Stimulated activated CD8-positive, alpha-beta memory T cell treated with anti-CD3 and anti-CD28 coated beads, Interleukin-4, amount 100 ng/mL, for 1 hour (primary cell): ENCODE measurements at places on chromosomes 1 and 21.

- no peak for DNase-seq
Observed at GRCh38 chr1:77016386-77016985, 149.2 kb downstream of the ST6GALNAC5 start.

DNA sequence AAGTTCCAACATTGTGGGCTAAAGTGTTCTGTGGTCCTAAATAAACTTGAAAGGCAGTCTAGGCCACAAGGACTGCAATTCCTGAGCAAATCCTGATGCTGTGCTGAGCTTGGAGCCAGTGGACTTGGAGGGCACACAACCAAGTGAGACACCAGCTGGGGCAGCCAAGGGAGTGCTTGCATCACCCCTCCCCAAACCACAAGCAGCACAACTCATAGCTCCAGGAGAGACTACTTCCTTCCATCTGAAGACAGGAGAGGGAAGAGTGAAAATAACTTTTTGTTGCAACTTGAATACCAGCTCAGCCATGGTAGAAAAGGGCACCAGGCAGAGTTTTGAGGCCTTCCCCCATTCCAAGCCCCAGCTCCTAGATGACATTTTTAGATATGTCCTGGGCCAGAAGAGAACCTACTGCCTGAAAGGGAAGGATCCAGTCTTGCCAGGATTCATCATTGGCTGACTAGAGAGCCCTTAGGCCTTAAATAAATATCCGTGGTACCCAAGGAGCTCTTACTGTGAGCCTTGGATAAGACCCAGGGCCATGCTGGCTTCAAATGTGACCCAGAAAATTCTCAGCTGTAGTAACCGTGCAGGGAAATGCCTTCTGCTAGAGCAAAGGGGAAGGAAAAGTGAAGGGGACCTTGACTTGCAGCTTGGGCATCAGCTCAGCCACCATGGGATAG lies 35.4 kb upstream of the LRRC8B start:
- DNase-seq, result no peak

DNA sequence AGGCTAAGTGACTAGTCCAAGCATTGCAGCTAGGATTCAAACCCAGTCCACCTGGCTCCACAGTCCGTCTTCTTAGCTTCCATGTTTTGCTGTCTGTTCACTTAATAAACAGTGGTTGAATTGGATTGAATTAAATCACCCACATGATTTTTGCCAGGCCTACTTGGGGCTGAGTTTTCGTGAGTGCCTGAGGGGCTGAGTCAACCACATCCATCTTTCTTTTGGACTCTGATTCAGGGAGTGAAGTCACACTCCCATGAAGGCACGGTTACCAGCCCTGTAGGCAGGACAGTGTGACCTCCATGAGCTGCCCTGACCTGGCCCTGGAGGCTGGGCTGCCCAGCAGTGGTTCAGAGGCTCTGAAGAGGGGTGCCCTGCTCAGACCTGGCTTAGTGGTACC lies 123.7 kb downstream of the ACTL8 start:
- DNase-seq, result no peak

- no peak for DNase-seq
Observed at GRCh38 chr21:31418377-31419001, 74.4 kb upstream of the TIAM1 start.

DNA sequence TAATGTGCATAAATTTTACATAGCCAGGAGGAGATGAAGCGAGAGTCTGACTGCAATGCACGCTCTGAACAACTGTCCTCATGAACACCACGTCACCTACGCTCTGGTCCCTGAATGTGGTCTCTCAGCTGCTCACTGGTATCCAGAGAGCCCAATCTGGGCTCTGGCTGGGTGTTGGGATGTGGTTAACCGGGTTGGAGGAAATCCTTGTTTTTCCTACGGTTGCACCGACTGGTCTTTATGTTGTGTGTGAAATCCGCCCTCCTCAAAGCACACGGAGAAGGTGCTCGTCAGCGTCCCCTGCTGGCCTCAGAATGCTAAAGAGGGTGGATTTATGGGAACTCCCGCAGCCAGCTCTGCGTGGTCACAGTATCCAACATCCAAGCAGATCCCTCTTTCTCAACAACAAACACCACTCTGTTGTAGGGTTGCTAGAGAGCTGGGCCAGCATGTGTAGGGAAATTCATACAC lies 51.8 kb upstream of the FAM89A start:
- DNase-seq, result no peak

DNA sequence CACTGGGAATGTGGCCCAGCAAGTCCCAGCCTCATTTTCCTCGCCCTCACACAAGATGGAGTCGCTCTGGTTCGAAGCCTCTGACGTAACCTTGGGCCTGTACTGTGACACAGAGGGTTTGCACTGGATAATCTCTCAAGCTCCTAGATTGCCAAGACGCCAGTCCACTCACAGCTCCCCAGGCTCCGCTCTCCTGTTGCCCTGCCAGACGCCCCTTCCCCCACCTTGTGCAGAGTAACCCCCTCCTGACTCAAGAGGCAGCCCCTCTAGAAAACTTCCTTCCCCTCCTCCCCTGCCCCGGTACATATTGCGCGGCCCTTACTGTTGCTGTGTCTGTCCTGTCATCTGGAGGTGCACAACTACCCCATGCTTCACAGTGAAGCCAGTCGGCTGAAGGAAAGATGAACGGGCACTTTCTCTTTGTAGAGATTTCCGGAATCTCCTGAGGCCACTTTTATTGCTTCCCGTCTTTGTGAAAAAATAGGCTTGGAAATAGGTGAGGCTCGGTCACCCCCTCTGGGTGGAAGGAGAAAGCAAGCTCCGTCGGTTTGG lies 981 bp upstream of the KIAA1614 start:
- no peak for DNase-seq
